Neural progenitor cell (in vitro differentiated cells): ENCODE measurements at places on chromosomes 5 and 9. TPM values are rescaled to one million over a fixed set of nuclear protein-coding genes. Genes with fewer than 3 reads are reported as not detected.

GRCh38 chr5:14756478-14756877 is 92.0 kb downstream of the OTULIN start:
- H3K4me1 ChIP-seq, result peaks cover 9% of the 10 kb centered on the region
- DNase-seq, result no peak
- H3K27me3 ChIP-seq, result no peaks in the 10 kb centered on the region
- H3K4me3 ChIP-seq, result no peak overlapping the region
- no peaks in the 10 kb centered on the region for H3K36me3 ChIP-seq

DNA sequence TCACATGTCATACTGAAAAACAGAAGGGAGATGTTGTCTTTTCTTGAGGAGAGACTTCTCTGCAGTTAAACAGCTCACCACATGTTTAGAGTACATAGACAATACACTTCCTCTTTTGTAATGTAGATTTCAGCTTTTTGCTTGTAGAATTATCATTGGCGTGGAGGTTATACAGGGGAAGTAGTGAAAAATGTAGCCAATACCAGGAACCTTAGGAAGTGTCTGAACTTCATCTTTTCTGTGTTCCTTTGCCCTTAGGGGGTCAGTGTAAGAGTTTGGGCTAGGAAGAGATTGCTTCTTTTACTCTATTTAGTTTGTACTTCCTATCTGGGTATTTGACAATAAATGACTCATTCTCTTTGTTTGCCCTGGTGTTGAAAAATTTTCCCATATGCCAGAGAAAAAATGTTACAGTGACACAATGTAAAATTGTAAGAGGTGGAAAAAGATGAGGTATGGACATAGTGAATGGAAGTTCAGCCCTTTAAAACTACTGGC is 21.0 kb upstream of the CDKN2B start:
- no peak for DNase-seq
- no peaks in the 10 kb centered on the region for H3K27me3 ChIP-seq

CCDC192 gene
- 2.7 TPM in 1 of 2 replicates, not detected in the other for total RNA-seq

- H3K4me3 ChIP-seq, result no peak overlapping the region
- H3K4me1 ChIP-seq, result peaks cover 10% of the 10 kb centered on the region
- DNase-seq, result no peak
- no peaks in the 10 kb centered on the region for H3K36me3 ChIP-seq
- H3K27me3 ChIP-seq, result no peaks in the 10 kb centered on the region
These were observed 5.3 kb downstream of the TXNDC15 start for GRCh38 chr5:134879456-134879855.

- no peak overlapping the region for H3K27ac ChIP-seq
- H3K36me3 ChIP-seq, result no peaks in the 10 kb centered on the region
- no peak for DNase-seq
- H3K27me3 ChIP-seq, result no peaks in the 10 kb centered on the region
These were observed 479.2 kb upstream of the TUSC1 start for GRCh38 chr9:26157411-26157810.
